Glomerular endothelial cell (primary cell): ENCODE measurements at places on chromosomes 6 and 20. TPM values are rescaled to one million over a fixed set of nuclear protein-coding genes. Genes with fewer than 3 reads are reported as not detected.

Gene ALDH5A1
- total RNA-seq, result 1.3 and 1.7 TPM in 2 replicates

Gene PTCHD4
- 8.0 and 17.8 TPM in 2 replicates for total RNA-seq

Gene C20orf96
- total RNA-seq, result 5.7 and 9.7 TPM in 2 replicates

Gene WDR27
- total RNA-seq, result 24.0 and 70.6 TPM in 2 replicates

Gene SLC35B3
- 15.6 and 15.8 TPM in 2 replicates for total RNA-seq

Gene SERINC1
- total RNA-seq, result 126 and 138 TPM in 2 replicates

Gene C6orf141
- total RNA-seq, result 17.9 and 28.1 TPM in 2 replicates

Gene ANKRD6
- 14.0 and 18.5 TPM in 2 replicates for total RNA-seq

Gene PSORS1C1
- 1.6 and 1.8 TPM in 2 replicates for total RNA-seq

Gene ID4
- total RNA-seq, result 0.24 and 1.1 TPM in 2 replicates

Gene CALHM4
- not detected in 2 replicates for total RNA-seq
